SK-N-DZ (cell line): ENCODE measurements at places on chromosomes 1 and 21.

GRCh38 chr1:8259498-8260290 lies 58.2 kb upstream of the SLC45A1 start:
- DNase-seq, result no peak

DNA sequence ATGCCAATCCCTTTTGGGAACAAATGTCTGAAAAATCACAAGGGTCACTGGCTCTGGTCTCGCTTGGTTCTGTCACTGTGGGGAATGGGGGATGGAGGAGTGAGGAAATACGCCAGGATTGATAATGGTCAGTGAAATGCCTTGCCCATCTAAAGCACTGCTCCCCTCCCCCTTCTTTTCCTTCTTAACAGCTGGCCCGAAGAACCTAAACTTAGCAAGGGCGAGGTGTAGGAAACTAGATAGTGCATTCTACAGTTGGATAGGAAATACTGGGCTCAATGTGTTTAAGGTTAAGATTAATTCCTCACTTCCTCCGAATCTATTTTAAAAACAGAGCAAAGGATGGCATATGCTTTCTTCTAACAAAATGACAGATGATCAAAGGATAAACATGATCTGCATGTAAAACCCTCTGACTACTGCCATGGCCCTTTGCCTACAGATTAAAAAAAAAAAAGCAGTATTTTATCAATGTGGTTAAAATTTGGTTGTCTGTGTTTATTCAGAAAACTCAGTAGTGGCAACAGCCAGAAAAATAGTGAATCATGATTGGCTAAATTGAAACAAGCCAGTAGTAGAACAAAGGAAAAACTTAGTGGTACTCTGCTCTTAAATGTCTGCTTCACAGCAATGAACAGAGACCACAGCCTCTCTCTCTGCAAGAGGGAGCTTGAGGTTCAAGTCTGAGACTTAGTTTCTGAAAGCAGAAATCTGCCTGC lies 86.1 kb upstream of the VAV3 start:
- no peak for DNase-seq

DNA sequence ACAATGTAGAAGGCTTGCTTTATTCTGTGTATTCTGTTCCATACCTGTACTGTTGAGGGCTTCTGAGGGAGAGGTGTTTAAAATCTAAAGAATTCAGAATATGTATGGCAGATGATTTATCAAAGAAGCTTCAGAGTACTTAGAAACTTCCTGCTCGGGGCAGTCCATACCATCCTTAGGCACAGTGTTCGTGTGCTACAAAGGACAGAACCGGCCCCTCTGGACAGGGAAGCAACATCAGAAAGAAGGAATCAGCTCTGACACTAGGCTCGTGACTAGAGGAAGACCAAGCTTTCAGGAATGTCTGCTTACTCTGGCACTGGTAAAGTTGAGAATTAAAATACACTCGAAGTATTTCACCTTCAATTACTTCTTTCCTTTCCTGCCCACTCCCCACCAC lies 14.1 kb downstream of the SELP start:
- DNase-seq, result no peak

GRCh38 chr1:61680500-61680899 lies 44.4 kb downstream of the TM2D1 start:
- no peak for DNase-seq

GRCh38 chr1:246153796-246154212 lies 353.3 kb downstream of the SMYD3 start:
- no peak for DNase-seq

DNA sequence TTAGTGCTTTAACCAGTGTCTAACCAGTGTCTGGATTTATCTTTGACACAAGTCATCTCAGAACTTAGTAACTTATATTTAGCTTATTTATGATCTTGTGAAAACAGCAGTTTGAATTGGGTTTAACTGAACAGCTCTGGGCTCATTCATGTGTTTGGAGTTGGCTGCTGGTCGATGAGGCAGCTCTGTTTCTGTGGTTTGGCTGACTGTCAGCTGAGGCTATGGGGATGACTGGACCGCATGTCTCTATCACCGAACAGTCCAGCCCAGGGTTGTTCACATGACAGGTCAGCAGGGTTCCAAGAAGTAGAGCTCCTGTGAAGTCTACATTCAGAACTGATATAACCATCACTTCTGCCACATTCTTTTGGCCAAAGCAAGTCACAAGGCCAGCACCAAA lies 29.1 kb upstream of the C21orf91 start:
- DNase-seq, result no peak

GRCh38 chr21:15272591-15272990 lies 207.8 kb upstream of the NRIP1 start:
- DNase-seq, result no peak

- no peak for DNase-seq
Measured at GRCh38 chr1:228001738-228002535, 4.9 kb upstream of the WNT3A start.

GRCh38 chr1:214604523-214604922 lies 1.5 kb downstream of the CENPF start:
- no peak for DNase-seq

GRCh38 chr1:101920577-101920976 lies 76.1 kb downstream of the OLFM3 start:
- no peak for DNase-seq
